ENCODE measurements at places on chromosomes 2 and 18. TPM values are rescaled to one million over a fixed set of nuclear protein-coding genes. Genes with fewer than 3 reads are reported as not detected.

LYPD1 gene
- 0.04 TPM for total RNA-seq

GRCh38 chr2:172962824-172963223, 112.8 kb upstream of the MAP3K20 start:
- no peak for DNase-seq

MARCO gene
- not detected for total RNA-seq

DNA sequence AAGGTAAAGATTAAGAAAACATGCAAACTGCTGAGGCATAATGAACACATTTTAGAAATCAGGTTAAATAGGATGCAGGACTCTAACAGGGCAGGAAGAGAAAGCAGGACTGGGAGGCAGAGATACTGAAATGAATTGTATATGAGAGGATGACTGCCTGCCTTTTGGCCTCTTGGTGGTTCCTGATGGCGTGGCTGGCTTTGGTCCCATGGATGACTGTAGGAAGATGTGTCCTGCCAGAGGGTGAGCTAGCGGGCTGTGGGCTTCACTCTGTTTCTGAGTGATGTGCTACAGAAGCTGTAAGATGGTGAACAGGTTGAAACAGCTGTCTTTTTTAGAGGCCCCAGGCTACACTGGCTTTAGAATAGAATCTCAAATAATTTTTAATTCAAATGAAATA, 517.0 kb downstream of the SLC4A3 start:
- DNase-seq = no peak

APCDD1 gene
- not detected for total RNA-seq

LIPG gene
- 37.3 TPM for total RNA-seq

AGXT gene
- 1.3 TPM for total RNA-seq

DNA sequence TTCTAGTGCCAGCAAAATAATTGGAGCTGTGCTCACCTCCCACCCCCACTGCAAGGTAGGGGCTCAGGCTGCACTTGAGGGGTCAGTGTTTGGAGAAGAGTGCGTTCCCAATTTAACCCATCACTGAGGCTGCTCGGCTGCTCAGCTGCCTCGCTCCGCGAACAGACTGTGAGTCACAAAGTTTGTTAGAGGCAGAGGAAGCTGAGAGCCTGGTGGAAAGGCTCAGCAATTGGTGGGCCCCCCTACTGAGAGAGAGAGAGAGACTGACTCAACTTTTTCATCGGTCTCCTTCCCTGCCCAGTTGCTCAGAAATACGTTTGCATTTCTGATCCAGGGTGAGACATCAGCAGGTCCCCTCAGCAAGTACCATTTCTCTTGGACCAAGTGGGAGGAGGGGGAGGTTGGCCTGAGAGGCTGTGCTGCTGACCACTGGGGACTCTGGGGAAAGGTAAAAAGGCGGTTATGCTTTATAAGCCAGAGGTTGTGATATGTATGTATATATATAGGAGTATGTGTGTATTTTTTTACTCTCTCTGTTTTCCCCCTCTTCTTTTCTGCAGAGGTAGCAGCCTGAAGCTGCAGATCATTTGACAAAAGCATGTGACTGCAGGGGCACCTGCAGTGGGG, 1.5 kb downstream of the EFR3B start:
- DNase-seq = peak; percentile 78

- DNase-seq = no peak
These were observed 25.8 kb downstream of the RTP5 start for GRCh38 chr2:241895427-241895711.

DNA sequence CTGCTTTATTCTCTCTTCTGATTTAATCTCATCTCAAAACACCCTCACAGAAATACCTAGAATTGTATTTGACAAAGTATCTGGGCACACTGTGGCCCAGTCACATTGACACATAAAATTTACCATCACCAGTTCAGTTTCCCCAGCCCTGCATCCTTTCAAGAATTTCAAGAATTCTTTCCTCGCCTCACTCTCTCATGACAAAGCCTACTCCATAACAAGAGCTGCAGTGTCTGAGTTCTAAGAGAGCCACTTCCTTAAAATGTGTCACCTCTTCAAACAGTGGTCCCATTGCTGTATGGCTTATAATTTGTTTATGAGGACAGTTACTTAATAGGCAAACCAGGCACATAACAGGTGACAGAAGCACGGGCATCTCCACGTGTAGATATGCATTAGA, 90.9 kb upstream of the STK39 start:
- no peak for DNase-seq

PTPRN gene
- not detected for total RNA-seq

SS18 gene
- total RNA-seq = 70.2 TPM

- DNase-seq = no peak
These were observed 90.0 kb upstream of the ALPP start for GRCh38 chr2:232288489-232289030.

GNLY gene
- total RNA-seq = not detected

PROKR1 gene
- total RNA-seq = not detected

Data from SJCRH30 (cell line).